H7 (cell line): ENCODE measurements at places on chromosomes 12 and 14.

DNA sequence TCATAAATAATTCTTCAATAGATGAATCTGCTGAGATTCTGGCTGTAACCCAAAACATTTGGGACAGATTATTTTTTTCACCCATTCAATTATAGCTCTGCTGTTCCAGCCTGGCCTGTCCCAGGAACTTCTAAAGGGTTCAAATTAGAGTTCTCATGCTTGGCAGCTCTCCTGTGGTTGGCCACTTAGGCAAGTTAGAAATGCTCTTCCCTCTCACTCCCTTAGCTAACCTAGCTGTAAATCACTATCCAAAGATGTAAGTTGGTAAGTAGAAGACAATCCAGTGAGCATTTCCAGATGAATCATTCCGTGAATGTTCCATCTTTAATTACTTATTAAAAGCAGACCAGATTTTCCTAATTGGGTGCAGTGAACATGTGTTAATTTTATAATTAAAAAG lies 760.4 kb upstream of the TBX3 start:
- DNase-seq, result no peak

- DNase-seq, result no peak
Observed at GRCh38 chr12:1356285-1356684, 238.1 kb downstream of the FBXL14 start.

- DNase-seq, result no peak
Observed at GRCh38 chr14:29077916-29078315, 311.3 kb downstream of the FOXG1 start.

DNA sequence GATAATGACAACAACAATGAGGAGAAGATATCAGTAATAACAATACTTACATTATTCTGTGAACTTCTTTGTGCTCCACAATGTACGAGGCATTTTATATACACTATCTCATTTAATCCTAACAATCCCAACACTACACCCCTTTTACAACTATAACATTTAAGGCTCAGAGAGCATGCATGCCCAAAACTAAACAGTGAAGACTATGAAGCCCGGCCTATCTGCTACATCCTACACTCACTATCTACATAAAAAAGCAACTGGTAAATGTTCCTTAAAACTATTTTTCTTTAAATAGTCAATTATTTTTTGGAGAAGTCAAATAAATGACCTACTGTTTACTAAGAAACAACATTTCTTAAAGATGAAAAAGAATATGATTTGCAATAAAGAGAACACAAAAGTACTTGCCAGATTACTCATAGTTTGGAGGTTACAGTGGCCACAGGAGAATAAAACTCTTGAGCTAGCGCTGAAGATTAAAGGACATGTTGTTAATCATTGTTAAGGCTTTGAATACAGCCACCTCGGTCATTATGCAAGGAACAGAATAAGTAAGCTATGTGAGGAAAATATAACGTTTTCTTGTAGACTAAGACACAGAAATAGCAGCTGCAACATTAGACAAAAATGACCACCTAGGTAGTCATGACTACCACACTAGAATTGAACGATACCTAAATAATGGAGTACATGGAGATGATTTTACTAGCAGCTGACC lies 56.7 kb downstream of the EPS8 start:
- DNase-seq, result no peak

GRCh38 chr14:101001311-101002069 lies 98.0 kb upstream of the RTL1 start:
- DNase-seq, result no peak

DNA sequence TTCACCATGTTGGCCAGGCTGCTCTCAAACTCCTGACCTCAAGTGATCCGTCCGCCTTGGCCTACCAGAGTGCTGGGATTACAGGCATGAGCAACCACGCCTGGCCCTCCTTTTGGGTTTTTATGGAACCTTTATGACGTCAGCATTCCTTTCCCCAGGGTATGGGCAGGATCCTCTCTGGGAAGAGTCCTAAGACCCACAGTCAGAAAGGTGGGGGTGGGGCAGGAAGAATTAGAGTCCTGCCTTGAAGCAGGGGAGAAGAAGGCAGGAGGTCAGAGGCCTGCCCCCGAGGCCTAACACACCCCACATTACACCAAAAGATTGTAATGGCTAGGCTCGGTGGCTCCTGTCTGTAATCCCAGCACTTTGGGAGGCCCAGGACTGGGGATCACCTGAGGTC lies 30.8 kb upstream of the CDK17 start:
- DNase-seq, result no peak

DNA sequence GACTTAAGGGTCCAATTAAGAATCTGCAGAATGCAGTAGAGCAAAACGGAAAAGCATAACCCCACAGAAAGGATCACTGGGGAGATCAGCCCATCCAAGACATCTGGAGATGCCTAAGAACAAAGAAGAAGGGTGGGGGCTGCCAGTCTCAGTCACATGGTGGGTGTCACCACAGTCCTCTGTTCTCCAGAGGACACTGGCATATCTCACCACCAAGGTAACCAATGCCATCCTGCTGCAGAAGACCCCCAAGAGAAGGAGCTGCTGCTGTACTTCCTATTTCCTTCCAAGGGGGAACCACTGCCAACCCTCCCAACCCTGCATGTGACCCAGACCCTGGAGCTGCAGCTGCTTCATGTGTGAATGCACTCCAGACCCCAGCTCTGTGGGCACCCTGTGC lies 91.2 kb downstream of the PTGER2 start:
- DNase-seq, result no peak

GRCh38 chr12:127770118-127770517 lies 496.9 kb upstream of the TMEM132C start:
- DNase-seq, result no peak

DNA sequence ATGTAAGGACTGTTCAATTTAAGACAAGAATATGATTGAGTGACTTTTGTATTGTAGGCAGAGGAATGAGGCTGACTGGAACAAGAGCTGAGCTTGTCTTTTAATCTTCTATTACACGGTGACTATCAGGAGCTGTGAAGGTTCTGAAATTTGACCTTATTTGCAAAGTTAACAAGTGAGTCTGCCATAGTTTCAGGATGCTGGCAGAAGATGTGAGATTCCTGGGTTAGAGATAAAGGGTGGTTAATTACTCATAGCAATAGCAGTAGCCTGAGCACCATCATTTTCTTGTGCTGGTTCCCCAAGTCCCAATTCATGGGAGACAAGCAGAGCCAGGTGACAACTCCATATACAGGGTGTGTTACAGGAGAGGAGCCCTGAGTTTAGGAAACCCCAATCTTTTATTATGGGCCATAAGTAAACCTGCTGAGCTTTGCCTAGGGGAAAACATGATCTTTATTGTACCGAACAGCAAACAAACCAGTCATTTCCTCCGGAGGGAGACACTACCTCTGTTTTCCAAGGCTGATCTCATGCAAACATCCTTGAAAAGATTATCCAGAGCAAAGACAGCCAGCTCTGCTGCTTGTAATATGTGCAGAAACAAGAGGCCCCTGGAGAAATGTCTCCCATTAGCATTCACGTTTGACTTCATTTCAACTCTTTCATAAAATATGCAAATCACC lies 51.7 kb upstream of the DDX11 start:
- DNase-seq, result no peak

GRCh38 chr14:103879118-103879569 lies 31.8 kb upstream of the PPP1R13B start:
- DNase-seq, result no peak

DNA sequence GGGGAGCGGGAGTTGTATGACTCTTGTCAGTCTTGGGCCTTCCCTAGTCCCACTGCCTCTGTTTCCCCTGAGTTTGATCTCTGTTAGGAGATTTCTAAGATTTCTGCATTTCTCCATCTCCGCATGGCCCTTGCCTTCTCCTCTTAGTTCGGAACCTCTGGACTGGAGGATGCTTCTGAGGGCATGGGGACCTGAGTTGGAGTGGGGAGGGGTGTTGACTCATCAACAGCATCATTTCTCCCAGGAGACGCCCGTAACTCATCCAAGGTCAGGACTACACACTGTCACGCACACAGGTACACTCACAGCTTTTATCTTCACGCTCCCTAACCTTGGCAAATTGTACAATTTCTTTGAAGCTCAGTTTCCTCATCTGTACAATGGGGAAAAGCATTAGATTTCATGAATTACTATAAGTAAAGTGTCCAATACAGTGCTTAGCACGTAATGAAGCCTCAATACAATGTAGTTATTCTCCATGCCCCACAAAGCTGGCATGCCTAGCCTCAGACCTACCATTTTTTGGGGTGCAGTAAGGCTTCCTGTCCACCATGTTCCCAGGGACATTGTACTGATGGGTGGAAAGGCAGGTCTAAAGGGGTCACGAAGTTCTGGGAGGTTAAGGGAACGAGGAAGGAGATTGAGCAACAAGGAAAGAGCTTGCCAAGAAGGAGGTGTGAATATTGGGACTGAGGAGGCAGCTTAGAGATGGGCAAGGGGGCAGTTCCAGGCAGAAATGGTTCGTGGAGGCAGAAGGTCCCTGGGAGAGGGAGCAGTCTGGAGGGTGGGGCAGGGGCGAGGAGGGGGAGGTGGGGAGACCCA lies 600 bp upstream of the LAG3 start:
- no peak for DNase-seq

GRCh38 chr12:76111209-76111749 lies 26.8 kb upstream of the NAP1L1 start:
- DNase-seq, result no peak

GRCh38 chr12:92866418-92866817 lies 62.7 kb downstream of the EEA1 start:
- DNase-seq, result peak; percentile 9

GRCh38 chr12:124227951-124228711 lies 66.8 kb upstream of the RFLNA start:
- DNase-seq, result no peak

GRCh38 chr12:112584266-112584722 lies 165.5 kb downstream of the PTPN11 start:
- DNase-seq, result peak; percentile 85

GRCh38 chr12:120092551-120093335 lies 23.8 kb downstream of the RAB35 start:
- DNase-seq, result peak; percentile 74

GRCh38 chr12:120019197-120019596 lies 30.2 kb downstream of the BICDL1 start:
- no peak for DNase-seq
